ENCODE measurements at places on chromosomes 12 and 14. TPM values are rescaled to one million over a fixed set of nuclear protein-coding genes. Genes with fewer than 3 reads are reported as not detected.

DNA sequence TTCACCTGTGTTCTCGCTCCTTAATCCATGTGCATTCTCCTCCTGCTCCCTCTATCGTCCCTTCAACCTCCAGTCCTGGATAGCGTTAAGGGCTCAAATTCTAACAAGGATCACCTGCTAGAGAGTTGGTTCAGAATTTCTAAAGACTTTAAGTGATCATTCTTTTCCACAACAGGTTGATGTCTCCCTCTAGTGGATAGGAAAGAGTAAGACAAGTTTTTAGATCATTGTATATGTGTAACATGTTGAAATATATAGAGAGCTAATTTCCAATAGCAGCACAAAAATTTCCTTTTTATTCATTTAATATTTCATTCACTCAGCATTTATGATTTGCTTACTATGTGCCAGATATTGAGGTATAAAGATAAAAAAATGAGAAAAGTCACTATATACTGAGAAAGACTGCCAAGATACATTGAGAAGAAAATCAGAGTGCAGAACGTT is 9.3 kb upstream of the ESR2 start:
- DNase-seq, result no peak

DNA sequence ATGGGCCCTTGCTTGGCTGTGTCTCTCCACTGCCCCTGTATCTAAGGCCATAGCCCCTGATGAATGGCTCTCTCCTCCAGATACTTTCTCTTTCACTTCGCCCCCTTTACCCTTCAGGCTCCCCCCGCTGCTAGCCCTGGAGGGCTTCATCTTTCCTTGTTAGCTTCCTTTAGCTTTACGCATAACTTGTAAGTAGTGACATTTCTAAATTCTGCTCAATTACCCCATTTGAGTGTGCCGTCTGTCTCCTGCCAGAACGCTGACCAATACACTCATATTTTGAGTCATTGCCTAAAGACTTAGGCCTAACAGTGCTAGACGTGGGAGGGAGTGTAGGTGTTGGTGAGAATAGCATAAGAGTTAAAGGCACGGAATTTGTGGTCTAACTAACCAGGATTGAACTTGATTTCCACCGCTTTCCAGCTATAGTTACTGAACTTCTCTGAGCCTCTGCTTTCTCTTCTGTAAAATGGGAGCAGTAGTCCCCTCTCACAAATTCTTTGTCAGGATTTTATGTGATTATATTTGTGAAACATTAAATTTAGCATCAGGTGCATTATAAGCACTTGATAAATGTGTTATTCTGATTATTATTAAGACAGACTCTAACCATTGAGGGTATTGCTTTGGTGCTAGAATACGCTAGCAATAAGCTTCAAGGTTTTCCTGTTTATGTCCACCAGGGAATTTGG is 129.3 kb downstream of the ZFP36L1 start:
- DNase-seq, result no peak

DNA sequence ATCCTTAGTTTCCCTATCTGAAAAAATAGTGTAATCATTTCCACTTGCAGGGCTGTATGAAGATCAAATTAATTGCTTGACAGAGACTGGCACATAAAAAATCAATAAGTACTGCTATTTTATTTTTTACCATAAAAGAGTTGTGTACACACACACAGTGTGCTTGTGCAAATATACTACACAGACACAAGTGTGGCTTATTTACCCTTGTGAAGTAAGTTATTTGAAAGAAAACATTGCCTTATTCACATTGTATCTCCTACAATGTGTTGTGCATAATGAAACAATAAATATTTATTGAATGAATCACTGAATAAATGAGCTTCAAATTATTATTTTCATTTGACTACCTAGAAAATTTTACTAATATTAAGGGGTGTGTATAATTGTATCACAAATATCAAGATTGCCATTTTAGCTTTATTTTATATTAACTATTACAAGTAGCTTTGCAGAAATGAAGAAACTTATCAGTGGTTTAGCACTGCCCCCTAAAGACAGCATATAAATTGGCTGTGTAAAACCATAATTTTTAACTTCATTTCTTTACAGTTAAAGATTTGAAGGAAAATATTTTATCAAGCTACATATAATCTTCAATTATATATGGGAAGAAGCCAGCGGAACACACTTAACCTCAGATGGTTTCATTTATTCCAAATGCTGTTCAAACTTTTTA is 11.3 kb downstream of the GARIN6 start:
- DNase-seq, result no peak

- no peak for DNase-seq
Measured at GRCh38 chr14:77861201-77861600, 61.3 kb downstream of the ADCK1 start.

SDS gene
- total RNA-seq, result not detected
